ENCODE measurements at places on chromosomes 7 and 10. TPM values are rescaled to one million over a fixed set of nuclear protein-coding genes. Genes with fewer than 3 reads are reported as not detected.

REEP3 gene
- 16.6 TPM for total RNA-seq

CYP3A5 gene
- total RNA-seq, result 1.9 TPM

PLXNA4 gene
- total RNA-seq, result 0.79 TPM

IFIT2 gene
- total RNA-seq, result 2.4 TPM

CHST12 gene
- total RNA-seq, result 11.7 TPM

NUTM2E gene
- 0.31 TPM for total RNA-seq

MYOZ1 gene
- total RNA-seq, result not detected

TCERG1L gene
- not detected for total RNA-seq

MPP7 gene
- total RNA-seq, result 0.29 TPM

CTAGE8 gene
- total RNA-seq, result not detected

MRLN gene
- total RNA-seq, result not detected

OR6B1 gene
- not detected for total RNA-seq

BTBD16 gene
- 0.57 TPM for total RNA-seq

CYP2C19 gene
- 0.12 TPM for total RNA-seq

DKK1 gene
- 538 TPM for total RNA-seq

DPP6 gene
- not detected for total RNA-seq

PKD2L1 gene
- 0.07 TPM for total RNA-seq

TMEM225B gene
- 1.2 TPM for total RNA-seq

ZNF488 gene
- total RNA-seq, result 14.5 TPM

NODAL gene
- not detected for total RNA-seq

SMARCD3 gene
- 11.6 TPM for total RNA-seq

TRPV5 gene
- total RNA-seq, result not detected

BTRC gene
- total RNA-seq, result 8.4 TPM

ADAMTS14 gene
- 0.16 TPM for total RNA-seq

CTBP2 gene
- 99.8 TPM for total RNA-seq

INMT gene
- not detected for total RNA-seq

NRAP gene
- total RNA-seq, result not detected

LRRC18 gene
- not detected for total RNA-seq

AGR3 gene
- not detected for total RNA-seq

CPVL gene
- 0.29 TPM for total RNA-seq

ATOH7 gene
- 0.15 TPM for total RNA-seq

C10orf95 gene
- total RNA-seq, result 0.12 TPM

Data from A549 treated with Mapracorat at 1 μM for 4 hours (cell line).